Inflammatory macrophage treated with lipopolysaccharide for 4 hours (primary cell): ENCODE measurements at places on chromosomes 7 and 10.
A peak's percentile ranks its signal among the peaks of the same experiment; 100 is the strongest.

DNA sequence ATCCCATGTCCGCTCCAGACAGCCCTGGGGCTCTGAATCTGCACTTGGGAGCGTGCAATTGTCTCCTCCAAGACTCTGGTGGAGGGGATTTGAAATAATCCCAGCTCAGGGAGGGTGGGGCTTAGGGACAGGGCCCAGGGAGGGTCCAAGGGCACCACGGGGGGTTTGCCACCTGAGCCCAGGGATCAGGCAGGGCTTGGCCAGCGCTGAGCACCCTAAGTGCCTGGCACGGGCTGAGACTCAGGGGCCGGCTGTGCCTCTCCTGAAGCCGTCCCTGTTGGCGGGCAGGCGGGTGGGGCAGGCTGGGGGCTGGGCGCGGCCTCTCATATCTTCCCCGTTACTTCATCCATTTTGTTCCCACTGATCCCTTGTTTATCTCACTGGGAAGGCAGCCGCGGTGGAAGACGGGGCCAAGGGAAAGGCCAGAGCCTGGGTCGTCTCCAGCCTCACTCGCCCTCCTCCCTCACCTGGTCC is 41.8 kb upstream of the ELN start:
- no peak for DNase-seq

- no peak for DNase-seq
Measured at GRCh38 chr10:21080261-21080660, 183.2 kb upstream of the NEBL start.

DNA sequence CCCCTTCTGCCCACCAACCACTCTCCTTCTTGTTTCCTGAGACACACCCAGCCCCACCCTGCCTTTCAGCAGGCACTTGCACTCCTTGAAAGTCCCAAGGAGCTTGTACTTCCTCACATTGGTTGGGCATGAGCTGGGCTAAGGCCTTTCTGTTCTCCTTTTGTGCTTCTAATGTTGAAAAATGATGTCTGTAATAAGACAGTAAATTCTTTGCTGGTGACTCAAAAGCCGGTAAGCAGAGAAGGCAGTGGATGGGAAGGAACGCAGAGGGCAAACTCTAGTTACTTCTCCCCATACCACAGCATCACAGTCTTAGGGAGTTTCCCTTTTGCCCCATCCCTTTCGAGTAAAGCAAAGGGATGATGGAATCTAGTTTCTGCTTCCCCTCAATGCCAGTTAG is 185.6 kb downstream of the PLXNA4 start:
- DNase-seq = peak; percentile 83

DNA sequence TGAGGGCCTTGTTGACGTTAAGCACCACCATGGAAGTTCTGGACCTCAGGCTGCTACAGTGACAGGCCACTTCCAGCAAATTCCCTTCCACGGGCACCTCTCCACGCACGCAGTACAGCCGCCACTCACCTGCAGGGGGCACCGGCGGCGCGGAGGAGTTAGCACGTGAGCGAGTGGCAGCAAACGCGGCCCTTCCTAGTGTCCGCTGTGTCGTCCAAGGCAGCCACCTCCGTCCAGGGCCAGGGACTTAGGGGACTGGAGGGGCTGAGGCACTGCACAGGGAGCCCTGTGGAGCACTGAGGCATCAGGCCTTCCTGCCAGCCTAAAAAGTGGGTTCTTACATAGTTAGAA is 164.4 kb downstream of the SVIL start:
- DNase-seq = no peak

- DNase-seq = peak; percentile 53
Measured at GRCh38 chr7:105673367-105674084, 92.2 kb upstream of the EFCAB10 start.

DNA sequence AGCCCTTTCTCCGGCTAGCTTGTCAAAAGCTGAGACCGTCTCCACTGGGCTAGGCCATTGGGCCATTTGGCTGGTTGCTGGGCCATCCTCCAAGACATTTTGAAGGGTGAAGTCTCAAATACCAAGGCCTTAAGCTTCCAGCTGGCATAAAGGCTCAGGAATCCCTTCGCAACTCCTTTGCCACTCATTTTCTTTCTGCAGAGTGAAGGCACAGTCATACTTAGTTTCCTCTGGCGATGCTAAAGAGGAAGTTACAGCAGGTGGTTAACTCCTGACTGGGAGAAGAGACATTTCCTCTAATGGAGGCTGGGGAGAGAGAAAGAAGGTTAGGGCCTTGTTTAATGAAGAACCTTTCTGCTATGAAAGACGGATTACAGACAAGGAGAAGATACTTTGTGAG is 4.8 kb upstream of the REPIN1 start:
- peak; percentile 82 for DNase-seq

GRCh38 chr10:11762706-11763500 is 20.7 kb downstream of the ECHDC3 start:
- no peak for DNase-seq

DNA sequence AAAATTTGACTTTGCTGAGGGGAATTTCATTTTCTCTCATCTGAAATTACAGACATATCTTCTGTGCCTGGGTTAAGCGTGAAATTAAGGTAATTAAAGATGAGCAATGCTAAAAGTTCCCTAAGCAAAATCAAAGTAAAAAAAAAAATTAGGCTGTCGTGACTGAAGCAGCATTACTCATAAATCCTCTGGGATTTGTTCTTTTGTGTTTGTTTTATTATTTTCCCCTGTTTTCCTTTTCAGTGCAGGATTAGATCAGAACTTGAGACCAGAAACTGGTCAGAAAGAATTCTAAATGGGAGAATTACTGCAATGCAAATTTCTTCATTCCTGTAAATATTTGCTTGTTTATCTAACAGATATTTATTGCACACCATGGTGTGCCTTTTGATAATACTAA is 141.4 kb upstream of the BET1 start:
- no peak for DNase-seq

DNA sequence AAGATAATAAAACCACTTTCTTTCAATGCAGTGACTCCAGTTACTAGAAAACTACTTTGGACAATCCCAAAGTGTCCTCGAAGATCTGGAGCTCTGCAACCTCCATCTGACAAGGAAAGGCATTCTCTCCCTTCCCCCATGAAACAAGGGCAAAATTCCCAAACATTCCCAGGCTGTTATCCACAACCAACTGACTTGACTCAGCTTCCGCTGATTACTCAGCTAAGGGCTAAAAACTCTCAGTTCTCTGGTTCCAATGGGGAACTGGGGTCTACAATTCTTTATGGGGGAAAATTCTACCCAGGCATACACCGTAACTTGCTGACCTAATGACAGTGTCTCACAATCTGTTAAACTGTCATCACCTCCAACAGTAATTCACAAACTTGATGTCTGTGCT is 48.4 kb downstream of the SFMBT2 start:
- DNase-seq = no peak

GRCh38 chr10:86700851-86701617 is 32.7 kb downstream of the LDB3 start:
- DNase-seq = no peak

GRCh38 chr7:113628948-113629847 is 289.6 kb downstream of the PPP1R3A start:
- no peak for DNase-seq

DNA sequence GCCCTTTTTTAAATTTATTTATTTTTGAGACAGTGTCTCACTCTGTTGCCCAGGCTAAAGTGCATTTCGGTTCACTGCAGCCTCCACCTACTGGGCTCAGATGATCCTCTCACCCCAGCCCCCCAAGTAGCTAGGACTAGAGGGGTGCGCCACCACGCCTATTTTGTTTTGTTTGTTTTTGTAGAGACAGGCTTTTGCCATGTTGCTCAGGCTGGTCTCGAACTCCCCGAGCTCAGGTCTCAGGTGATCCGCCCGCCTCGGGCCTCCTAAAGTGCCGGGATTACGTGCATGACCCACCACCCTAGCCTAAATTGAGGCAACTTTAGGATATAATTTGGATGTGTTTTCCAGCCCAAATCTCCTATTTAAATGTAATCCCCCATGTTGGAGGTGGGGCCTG is 805 bp downstream of the ZNF736 start:
- no peak for DNase-seq

DNA sequence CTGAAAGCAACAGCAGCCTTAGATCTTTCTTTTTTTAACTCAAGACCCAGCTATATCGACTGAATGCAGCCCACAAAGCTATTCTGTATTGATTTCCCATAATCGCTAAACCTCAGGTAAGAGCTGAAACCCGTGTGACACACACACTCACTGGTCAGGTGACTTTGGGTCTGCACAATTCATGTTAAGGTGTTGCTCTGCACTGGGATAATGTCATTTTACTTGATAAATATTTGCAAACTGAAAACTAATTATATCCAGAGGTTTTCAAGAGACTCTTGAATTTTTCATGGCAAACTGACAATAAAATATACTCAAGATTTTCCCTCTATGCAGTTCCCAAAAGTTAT is 33.1 kb downstream of the SCRN1 start:
- DNase-seq = no peak

DNA sequence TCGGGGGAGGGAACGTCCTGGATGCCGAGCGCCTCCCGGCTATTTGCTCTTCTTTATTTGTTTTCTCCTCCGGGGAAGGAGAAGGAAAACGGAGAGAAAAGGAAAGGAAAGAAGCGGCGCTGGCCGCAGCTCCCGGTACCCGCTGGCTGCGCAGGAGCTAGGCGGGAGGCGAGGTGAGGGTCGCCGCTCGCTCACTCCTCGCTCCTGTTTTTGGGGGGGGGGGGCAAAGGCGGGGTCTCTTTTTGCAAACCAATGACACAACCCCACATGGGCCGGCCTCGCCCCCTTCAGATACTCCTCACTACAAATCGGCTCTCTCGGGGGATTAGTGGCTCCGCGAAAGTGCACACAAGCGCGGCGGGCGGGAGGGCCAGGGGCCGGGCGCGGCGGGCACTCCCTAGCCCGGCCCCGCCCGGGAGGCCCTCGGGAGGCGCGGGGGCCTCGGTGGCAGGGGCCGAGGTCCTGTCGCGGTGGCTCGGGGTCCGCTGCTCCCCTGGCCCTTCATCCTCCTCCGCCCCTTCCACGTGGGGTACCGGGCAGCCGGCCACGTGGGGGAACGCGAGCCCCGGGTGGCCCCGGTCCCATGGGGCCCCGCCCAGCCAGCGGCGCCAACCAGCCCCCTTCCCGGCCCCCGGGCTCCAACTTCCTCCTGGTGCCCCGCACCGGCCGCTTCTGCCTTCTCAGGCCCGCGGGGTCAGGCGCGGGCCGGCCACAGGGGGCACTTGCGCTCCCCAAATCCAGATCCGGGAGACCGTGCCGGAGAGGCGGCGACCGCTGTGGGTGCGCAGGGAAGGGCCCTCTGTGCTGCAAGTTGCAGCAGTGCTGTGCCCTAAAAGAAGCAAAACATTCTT is 718 bp upstream of the CTBP2 start:
- DNase-seq = peak; percentile 84

GRCh38 chr7:38000272-38000671 is 79.8 kb downstream of the EPDR1 start:
- DNase-seq = no peak

GRCh38 chr10:45592926-45593325 is 79.6 kb downstream of the ZFAND4 start:
- DNase-seq = peak; percentile 24

DNA sequence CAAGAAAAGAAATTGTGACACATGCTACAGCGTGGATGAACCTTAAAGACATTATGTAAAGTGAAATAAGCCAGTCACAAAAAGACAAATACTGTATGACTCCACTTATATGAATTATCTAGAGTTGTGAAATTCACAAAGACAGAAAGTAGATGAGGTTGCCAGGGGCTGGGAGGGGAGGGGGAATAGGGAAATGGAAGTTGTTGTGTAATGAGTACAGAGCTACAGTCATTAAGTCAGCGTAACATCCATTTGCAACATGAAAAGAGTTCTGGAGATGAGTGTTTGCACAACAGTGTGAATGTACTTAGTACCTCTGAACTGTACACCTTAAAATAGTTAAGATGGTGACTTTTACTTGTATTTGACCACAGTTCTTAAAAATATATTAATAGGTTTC is 112.1 kb upstream of the CDK1 start:
- DNase-seq = peak; percentile 91

GRCh38 chr10:118737603-118738302 is 17.0 kb downstream of the CACUL1 start:
- peak; percentile 70 for DNase-seq
